Effector CD8-positive, alpha-beta T cell (primary cell): ENCODE measurements at places on chromosomes 12 and 14.
A peak's percentile ranks its signal among the peaks of the same experiment; 100 is the strongest.

DNA sequence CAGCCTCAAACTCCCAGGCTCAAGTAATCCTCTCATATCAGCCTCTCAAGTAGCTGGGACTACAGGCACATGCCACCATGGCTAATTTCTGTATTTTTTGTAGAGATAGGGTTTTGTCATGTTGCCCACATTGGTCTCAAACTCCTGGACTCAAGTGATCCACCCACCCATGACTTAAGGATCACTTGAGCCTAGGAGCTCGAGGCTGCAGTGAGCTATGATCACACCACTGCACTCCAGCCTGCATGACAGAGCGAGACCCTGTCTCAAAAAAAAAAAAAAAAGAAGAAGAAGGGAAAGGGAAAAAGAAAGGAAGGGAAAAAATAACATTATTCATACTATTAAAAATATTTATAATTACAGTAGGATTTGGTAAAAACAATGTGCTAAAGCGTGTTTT, 19.2 kb downstream of the EPS8 start:
- no peak for DNase-seq

DNA sequence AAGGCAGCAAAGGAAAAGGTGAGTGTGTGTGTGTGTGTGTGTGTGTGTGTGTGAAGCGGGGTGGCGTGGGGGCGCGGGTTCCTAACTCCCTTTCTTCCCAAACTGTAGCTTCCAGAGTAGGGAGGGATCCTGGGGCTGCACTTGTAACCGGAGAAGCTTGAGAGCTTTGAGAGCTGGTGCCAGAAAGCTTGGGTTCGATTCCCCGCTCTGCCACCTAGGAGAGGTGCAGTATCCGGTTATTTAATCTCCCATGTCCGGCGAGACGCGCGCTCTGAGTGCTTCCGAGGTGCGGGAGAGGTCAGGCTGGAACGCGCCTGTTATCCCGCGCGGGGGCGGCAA, 7.2 kb upstream of the RACGAP1 start:
- no peak for DNase-seq

- DNase-seq, result no peak
Observed at GRCh38 chr12:88684610-88685009, 104.3 kb upstream of the KITLG start.

- no peak for DNase-seq
Observed at GRCh38 chr12:124440841-124441381, 126.5 kb downstream of the NCOR2 start.

- DNase-seq, result no peak
Observed at GRCh38 chr12:7373226-7373625, 69.4 kb downstream of the ACSM4 start.

GRCh38 chr12:94147991-94148738, at the start of gene PLXNC1:
Gene PLXNC1, plus strand, starts transcription at chr12:94148577. Its CDS starts 395 bp downstream, at chr12:94148972.
- peak; percentile 24 for DNase-seq

DNA sequence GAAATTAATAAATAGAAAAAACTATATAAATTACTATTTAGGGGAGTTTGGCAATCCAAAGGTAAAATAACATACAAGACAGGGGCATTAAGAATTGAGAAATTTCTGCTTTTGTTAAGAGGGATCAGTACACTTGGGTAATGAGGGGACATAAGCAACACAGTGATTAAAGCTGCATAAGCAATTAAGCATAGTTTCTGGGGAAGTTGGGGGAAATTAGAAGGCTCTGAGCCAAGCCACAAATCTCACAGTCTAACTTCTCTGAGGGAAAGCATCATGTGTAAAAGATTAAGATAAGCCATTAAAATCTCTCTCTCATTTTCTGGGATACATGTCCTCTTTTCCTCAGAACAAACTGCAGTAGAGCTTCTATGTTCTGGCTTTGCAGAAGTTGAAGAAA, 533.9 kb upstream of the LRFN5 start:
- no peak for DNase-seq

DNA sequence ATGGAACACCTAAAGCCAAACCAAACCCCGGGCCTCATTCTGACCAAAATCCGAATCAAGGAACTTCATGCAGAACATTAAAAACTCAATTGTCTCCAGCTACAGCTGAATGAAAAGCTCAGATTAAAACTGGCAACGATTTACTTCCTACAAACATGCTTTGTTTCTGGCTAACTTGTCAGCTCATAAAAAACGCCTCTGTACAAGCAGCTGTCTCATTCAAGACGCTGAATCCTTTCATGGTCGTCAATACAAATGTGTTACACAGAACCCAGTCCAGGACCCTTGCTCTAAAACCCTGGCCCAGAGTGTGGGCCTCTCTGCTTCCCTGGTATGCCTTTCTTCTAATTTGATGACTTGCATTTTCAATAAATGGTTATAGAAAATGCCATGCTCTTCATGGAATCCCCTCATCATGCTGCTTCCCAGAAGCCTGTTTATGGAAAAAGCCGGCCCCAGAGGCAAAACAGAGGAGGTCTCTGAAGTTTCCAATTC, 183.1 kb downstream of the PHLDA1 start:
- no peak for DNase-seq

DNA sequence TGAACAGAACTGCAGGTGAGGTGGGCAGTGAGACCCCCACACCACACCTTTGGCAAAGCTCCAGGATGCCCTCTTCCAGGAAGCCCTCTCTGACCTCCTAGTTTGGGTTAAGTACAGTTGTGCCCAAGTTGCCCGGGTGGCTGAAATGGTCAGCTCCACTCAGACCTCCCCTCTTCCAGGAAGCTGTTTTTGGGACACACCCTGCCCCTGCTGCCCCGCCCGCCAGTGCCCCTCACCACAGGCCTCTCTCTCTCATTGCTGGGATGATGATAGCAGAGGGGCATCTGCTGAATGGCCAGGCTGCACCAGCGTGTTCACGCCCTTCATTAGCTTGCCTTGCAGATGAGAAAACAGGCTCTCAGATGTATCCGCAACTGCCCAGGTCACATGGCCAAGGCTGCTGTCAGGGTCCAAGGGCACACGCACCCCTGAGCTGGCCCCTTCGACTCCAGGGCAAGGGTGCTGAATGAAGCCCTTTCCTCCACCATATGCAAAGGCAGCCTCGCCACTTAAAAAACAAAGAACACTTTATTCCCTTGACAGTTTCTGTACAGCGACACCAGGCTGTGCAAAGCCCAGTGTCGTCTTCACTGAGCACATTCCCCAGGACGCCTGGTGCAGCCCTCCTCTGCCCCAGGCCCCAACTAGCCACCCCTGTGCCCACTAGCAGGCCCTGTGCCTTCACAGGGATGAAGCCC, 15.5 kb downstream of the SLC25A29 start:
- no peak for DNase-seq

- no peak for DNase-seq
Observed at GRCh38 chr12:76446090-76446489, 97.9 kb upstream of the BBS10 start.

DNA sequence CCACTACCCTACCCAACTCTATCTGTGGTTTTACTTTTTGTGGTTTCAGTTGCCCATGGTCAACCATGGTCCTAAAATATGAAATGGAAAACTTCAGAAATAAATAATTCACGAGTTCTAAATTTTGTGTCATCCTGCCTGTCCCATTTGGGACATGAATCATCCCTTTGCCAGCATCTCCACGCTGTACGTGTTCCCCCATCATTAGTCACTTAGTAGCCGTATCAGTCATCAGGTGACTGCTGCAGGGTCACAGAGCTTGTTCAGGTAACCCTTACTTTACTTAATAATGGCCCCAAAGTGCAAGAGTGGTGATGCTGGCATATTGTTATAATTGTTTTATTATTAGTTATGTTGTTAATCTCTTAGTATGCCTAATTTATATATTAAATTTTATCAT, 209.9 kb downstream of the ITPR2 start:
- DNase-seq, result no peak

- DNase-seq, result no peak
Observed at GRCh38 chr12:123859035-123859434, 96.9 kb downstream of the DNAH10 start.

DNA sequence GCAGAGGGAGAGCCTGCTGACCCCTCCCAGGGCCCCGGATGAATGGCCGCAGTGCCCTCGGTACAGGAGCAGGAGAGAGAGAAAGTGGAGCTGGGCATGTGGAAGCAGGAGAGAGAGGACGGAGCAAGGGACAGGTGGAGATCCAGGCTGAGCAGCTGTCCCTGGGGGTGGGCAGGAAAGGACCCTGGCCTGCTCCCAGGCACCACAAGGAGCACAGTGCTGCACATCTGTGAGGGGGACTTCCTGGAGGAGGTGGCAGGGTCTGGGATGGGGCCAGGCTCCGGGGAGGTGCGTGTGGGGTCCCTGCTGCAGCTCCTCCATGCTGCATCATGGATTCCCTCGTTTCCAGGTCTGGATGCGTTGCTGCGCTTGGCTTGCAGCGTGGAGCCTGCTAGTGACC, 13.0 kb upstream of the DLK1 start:
- no peak for DNase-seq

DNA sequence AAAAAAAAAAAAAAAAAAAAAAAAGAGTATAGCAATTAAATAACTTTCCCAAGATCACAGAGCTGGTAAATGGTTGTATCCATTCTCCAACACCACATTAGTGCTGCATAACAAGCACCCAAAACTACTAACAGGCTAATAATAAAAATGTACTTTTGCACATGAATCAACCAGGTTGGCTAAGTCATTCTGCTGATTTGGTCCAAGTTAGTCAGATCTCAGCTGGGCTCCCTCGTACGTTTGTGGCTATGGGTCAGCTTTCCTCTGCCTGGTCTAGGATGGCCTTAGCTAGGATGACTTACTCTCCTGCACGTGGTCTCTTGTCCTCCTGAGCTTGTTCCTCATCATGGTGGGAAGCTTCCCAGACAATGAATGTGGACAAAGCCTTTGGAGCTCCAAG, 7.9 kb upstream of the PLEKHG6 start:
- DNase-seq, result no peak

GRCh38 chr14:96863327-96863985, 66.3 kb downstream of the VRK1 start:
- DNase-seq, result no peak

- no peak for DNase-seq
Observed at GRCh38 chr14:35395283-35395682, 9.3 kb downstream of the NFKBIA start.

DNA sequence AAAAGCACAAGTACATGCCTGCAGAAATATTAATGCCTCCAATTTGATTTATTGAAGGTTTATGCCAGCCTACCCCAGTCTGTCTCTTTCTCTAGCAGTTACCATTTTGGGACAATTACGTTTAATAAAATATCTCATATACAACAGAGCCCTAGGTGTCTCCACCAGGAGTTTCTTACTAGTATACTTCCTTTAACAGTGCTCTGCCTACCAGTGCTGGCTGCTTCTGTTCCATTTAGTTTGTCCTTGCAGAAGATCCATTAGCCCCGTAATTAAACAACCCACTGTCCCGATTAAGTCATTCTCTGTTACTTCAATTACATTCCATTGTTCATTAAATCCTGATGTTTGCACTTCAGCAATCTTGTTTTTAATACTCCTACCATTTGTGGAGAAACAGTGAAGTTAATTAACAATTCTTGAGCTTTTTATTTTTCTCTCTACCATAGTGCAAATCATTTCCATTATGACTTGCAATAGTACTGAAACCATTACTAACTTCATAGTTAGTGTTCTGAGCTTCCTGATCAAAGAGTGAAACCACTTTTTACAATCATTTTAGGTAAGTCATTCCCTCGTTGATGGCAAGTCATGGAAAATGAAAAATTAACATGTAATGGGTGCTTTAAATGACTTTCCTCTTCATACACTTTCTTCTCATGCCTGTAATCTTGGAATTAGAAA, 121.1 kb downstream of the PLXNC1 start:
- DNase-seq, result no peak

DNA sequence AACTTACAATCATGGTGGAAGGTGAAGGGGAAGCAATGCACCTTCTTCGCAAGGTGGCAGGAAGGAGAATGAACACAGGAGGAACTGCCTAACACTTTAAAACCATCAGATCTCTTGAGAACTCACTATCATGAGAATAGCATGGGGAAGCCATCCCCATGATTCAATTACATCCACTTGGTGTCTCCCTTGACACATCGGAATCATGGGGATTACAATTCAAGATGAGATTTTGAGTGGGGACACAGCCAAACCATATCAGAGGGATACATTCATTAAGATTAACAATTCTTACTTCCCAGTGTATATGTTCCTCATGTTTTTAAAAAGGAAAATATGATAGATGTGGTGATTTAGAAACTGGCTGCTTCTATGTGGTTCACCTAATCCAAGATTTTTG, 117.9 kb downstream of the PDE3A start:
- DNase-seq, result no peak

- no peak for DNase-seq
Observed at GRCh38 chr12:96766232-96766631, 140.8 kb upstream of the NEDD1 start.

DNA sequence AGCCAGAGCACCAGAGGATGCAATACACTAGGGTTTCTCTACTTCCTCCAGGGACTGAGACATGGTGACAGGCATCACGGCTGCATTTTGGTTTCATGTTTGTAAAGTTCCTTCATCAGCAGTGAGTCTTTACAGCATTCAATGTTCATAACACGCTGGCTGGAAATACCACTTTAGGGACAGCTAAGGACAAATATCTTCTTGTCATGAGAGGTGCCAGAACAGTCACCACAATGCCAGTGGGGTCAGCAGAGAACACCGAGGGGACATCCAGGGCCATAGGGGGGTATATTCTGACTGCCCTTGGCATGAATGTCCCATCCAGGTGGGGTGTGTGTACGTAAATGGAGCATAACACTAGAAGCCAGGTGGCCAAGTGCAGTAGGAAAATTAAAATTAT, 72.3 kb downstream of the CCDC60 start:
- DNase-seq, result no peak

DNA sequence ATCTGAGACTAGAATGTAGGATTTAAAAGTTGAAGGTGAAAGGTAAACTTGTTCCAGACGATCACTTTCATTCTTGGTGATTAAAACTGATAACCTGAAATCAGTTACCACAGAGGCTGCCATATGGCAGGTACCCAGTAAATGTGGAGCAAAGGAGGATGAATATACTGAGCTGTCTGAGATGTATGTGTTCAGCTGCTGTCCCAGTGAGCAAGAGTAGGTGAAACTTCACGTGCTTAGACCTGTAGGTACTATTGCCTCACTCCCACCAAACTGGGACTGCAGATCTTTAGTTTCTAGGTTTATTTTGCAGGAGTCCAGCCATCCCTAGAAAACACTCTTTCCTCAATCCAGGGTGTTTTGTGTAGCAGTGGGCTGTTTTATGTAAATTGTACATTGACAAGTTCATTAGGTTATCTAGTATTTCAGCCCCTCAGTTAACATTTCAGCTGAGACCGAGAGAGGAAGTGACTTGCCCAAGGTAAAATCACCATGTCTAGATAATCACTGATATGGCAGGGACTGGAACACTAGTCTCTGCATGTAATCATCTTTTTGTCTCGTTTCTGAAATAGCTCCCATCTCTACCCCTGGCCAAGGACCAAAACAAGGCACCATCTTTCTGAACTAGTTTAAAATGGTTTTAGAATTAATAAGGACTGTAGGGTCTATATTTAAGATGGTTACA, 62.7 kb downstream of the ATG14 start:
- DNase-seq, result no peak

GRCh38 chr12:92041742-92042141, 103.9 kb downstream of the BTG1 start:
- DNase-seq, result no peak
